Non-pigmented ciliary epithelial cell (primary cell): ENCODE measurements at places on chromosomes 12 and 14.

- no peak for DNase-seq
Measured at GRCh38 chr14:101449114-101449513, 112.2 kb upstream of the DIO3 start.

DNA sequence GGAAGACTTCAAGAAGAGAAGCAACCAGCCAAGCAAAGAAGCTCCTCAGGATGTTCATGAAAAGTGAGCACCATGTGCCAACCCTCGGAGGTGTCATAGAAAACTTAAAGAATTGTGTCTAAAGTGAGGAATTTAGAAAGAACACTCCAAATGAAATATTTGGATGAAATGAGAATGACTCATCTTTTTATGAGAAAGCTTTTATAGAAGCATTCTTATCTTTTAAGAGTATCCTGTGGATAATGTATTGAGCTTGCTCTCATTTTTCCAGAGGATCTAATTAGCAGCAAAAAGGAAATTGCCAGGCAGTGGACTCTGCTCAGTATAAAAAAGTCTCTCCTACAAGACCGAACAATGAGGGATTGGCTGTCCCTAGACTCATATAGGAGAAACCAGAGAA, 454.9 kb downstream of the LRIG3 start:
- DNase-seq = no peak

GRCh38 chr12:101795013-101795412, 35.7 kb downstream of the GNPTAB start:
- DNase-seq = no peak

DNA sequence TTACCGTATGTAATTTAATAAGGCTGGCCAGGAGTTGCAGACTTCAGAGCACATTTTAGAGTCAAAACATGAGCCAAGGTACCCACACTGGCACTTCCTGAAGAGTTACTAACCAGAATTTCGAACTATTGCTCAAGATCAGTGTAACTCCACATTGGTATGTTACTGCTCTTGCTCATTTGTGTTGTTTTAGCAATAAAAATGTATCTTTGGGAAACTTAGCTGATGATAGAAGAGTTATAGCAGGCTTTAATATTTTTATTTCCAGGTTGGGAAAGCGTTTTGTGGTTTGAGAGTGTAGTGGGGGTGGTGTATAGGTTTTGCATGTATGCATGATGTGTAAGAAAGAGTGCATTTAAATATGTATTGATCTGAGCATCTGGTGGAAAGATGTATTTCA, 96.6 kb downstream of the SCN8A start:
- no peak for DNase-seq

DNA sequence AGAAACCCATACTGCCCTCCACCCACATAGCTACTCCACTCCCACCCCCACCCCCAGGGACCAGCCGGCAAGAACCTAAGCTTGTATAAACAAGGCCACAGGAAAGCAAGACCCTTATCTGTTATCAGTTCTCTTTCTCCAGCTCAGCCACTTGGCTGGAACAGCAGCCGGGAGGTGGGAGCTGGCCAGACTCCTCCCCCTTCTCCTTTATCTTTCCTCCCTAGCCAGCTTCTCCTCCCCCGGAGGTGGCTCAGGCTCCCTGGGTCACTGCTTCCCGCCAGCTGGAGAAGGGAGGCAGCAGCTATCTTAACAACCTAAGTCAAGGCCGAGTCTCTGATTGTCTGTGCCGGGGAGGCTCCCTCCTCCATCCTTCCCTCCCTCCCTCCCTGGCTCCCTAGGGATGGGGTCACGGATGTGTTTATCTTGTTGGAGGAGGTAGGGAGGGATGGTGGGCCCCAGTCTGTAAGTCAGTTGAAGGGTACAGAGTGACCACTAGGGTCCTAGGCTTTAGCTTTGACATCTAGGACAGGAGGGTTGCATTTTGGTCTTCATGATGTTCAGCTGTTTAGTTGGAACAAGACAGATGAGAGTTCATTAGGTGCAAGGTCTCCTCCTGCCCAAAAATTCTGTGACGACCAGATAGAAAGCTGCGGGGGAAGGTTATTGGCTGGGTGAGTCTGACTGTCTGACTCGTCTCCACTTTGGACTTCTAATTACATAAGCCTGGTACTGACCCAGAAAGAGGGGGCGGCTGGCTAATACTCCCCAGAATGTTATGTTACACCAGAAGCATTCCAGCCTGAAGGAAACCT, 29.7 kb downstream of the ZFP36L1 start:
- DNase-seq = no peak

GRCh38 chr12:124566161-124566996, 1.0 kb downstream of the NCOR2 start:
- no peak for DNase-seq

- no peak for DNase-seq
Measured at GRCh38 chr12:118188690-118189371, 52.9 kb downstream of the PEBP1 start.

DNA sequence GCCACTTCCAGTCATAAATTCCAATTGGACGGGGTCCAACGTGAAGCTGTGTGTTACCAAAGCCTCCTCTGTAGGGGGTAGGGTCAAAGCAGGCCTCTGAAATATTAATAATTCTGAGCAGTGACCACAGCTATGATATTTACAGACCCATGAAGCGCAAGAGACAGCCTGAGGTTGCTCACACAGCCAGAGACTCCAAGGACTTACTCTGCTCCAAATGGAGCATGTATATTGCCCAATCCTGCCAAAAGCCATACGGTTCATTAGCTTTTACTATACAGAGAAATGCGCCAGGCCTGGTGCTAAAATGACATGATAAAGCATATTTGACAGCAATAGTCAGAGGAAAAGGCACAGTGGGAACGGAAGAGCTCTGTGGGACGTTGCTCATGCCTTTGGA, 151.3 kb downstream of the PAH start:
- peak; percentile 52 for DNase-seq

GRCh38 chr12:110616471-110617115, 2.7 kb downstream of the TCTN1 start:
- DNase-seq = no peak

GRCh38 chr14:57834961-57835360, 30.9 kb downstream of the SLC35F4 start:
- no peak for DNase-seq

DNA sequence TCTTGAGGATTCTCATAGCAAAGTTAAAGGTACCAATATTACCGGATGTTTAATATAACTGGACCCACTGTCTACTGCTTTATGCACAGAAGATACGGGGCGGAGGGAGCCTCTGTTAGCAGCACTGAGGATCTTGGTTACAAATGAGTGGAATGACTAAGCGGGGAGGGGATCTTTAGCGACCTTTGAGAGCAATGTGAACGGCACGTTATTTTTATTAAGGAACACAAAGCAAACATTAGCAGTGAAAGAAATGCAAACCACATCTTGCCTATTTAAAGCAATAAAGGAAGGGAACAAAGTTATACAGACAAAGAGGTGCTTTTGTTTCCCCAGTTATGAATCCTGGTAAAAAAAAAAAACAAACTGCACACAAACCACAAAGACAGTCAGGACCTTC, 27.1 kb upstream of the PRMT8 start:
- DNase-seq = no peak

- DNase-seq = no peak
Measured at GRCh38 chr12:30414507-30414906, 281.2 kb downstream of the IPO8 start.

DNA sequence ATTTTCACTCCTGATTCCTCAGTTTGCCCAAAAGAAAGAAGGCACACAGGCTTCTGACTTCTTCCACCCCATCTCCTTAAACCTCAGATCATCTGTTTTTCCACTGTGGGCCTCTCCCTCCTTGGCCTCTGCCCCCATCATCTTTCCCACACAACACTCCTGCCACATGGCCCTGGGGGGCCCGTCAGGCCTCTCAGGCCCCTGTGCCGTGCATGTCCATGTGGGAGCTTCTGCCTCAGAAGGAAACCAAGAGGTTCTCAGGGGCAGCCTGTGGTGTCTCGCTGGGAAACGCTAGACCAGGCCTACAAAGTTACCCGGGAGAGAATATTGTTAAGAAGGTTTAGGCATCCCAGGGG, 8.0 kb downstream of the KLHL33 start:
- DNase-seq = no peak

DNA sequence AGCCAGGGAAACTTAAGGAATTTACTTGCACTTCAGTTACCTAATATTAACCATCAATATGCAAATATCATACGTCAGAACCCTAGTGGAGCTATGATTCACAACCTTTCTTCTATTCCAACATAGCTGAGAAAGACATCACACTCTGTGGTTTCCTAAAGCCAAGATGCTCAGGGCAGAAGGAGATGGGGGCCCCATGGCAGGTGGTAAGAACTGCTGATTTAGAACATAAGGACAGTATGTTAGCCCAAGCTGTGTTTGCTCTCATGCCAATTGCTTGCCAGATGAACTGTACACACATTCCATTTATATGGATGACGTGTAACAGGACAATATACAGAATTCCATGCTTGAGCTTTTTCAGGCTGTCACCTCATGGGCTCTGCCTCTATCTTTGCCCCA, 34.6 kb downstream of the HECTD4 start:
- DNase-seq = peak; percentile 67

GRCh38 chr14:51095854-51096823, 1.2 kb upstream of the TRIM9 start:
- no peak for DNase-seq
